ENCODE measurements at places on chromosomes 3 and 15. TPM values are rescaled to one million over a fixed set of nuclear protein-coding genes. Genes with fewer than 3 reads are reported as not detected.

GRCh38 chr3:170740285-170740684 lies 129.7 kb downstream of the RPL22L1 start:
- DNase-seq: no peak

DNA sequence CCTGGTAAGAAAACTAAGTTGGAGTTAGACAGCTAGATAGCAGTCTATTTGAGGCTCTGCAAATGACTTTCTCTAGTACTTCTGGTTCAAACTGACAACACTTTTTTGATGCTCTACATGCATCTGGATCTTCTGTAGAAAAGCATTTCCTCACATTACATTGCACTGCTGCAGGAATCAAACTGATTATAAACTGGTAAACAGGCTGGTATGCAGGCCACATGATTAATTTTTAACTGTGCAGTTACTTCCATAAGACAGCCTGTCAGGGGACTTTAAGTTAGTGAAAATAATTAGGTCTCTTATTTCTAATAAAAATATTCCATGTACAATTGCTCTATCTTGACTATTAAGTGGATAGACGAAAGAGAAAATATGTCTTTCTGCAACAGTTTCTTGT lies 550.0 kb upstream of the ALCAM start:
- DNase-seq: no peak

GRCh38 chr15:92846741-92847140 lies 53.4 kb upstream of the CHD2 start:
- no peak for DNase-seq

DNA sequence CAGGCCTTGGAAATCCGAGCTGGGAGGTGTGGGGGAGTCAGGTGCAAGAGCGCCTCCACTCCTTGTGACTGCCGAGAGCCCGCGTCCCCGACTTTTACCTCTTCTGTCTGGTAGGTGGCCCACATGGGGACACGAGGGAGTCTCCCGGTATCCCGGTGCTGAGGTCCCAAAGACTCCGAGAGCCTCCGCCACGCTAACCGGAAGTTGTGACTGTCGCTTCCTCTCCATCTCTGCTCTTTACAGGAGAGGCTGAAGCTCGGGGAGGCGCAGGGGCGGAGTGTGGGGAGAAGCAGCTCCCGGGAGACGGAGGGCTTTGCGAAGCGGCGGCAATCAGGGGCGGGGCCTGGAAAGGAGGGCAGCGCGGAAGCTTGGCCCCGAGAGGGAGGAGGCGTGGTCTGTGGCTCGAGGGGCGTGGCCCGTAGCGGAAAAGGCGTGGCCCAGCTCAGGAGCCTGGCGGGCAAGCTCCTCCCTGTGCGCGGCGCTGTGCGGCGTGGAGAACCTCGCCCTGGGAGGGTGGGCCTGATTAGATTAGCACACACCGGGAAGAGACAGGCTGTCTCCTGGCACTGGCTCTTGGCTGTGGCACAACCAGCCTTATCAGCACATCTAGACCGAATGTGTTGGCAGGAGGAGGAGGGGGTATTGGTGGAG lies 143.9 kb downstream of the GABRB3 start:
- DNase-seq: peak; percentile 89

- DNase-seq: no peak
These were observed 3.6 kb upstream of the GLCE start for GRCh38 chr15:69156736-69157381.

DNA sequence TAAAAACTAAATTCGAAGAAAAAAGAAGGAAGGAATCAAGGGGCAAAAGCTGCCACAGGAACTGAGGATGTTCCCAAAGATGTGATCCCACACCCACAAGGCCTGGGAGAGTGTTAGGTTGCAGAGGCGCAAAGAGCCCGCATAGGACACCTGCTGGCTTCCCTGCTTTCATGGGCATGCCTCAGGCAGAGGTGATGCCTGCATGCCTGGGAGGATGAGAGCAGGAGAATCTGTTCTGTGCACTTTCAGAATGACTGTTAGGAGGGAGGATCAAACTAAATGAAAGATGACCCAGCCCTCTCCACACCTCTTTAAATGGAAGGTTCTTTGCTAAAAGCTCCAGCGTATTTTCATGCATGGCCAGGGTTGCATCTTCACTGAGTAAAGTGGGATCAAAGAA lies 162.4 kb downstream of the PLCL2 start:
- DNase-seq: no peak

DNA sequence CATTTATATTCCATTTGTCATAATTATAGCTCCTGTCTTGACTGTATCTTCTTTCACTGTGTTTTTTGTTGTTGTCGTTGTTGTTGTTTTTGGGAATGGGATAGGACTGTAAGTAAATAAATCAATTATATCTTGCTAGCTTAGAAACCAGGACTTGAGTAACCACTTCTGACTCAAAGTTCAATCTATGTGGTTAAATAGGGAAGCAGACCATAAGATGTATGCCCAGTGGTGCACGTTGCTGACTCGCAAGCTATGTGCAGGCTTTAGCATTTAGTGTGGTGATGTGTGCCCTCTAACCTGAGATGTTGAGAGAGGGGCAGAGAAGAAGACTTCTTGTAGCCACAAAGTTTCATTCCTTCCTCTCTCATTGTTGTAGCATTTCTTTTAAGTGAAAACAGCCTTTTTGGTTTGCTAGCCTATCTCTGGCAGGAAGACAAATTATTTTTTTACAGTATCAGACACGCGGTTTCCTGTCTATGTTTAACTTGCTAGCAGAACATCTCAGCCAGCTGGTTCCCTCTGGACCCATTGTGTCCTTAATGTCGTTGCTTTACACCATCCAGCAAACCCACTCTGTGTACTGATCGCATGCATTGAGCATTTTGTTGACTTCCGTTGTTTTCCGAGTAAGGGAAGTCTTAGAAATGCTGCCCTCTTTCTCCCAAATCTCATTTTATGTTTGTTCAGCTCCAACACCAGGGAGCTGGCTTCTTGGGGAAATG lies 52.1 kb downstream of the TGFBR2 start:
- peak; percentile 54 for DNase-seq

DNA sequence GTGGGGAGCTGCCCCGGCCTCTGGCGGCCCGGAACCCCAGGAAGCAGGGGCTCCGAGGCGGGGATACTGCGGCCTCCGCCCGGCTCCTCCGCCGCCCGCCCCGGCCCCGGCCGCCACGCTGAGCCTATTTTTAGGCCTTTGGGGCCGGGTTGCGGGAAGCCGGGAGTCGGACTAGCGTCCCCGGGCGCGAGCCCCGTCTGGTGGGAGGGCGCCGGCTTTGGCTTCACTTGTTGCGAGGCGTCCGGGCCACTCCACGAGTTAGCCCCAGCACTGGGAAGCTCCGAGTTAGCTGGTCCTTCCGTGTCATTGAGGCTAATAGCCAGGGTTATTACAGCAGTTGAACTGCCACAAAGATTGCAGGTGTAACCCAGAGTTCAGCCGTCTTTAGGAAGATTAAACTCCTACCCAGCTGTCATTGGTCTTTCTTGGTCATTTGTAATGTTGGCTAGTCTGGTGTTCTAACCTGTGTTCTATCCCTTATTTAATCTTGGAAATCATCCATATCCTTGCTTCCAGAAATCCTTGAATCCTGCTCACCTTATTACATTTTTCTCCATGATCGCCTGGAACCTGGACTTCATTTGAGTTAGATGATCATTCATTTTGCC lies 791 bp downstream of the GYG1 start:
- peak; percentile 81 for DNase-seq

- no peak for DNase-seq
These were observed 230.9 kb upstream of the CD96 start for GRCh38 chr3:111311126-111311525.

DNA sequence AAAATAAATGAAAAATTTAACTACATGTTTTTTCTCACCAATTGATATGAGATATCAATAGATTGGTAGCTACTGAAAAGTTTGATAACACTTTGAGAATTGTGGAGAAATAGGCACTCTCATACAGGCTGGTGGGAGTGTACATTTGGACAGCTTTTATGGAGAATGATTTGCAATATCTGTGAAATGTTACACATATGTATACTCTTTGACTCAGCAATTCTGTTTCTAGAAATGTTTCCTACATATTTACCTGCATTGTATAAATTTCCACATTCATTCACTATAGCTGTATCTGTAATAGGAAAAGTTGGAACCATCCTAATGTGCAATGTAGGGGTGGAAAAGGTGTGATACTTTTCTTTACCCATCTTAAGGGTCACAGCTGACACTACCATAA lies 1.9 kb upstream of the KIF23 start:
- no peak for DNase-seq

- DNase-seq: no peak
These were observed 20.0 kb upstream of the PRR23E start for GRCh38 chr3:127172781-127173515.

GRCh38 chr3:13010780-13011572 lies 62.3 kb downstream of the IQSEC1 start:
- no peak for DNase-seq

GRCh38 chr15:48766196-48766595 lies 44.7 kb downstream of the CEP152 start:
- DNase-seq: no peak

DNA sequence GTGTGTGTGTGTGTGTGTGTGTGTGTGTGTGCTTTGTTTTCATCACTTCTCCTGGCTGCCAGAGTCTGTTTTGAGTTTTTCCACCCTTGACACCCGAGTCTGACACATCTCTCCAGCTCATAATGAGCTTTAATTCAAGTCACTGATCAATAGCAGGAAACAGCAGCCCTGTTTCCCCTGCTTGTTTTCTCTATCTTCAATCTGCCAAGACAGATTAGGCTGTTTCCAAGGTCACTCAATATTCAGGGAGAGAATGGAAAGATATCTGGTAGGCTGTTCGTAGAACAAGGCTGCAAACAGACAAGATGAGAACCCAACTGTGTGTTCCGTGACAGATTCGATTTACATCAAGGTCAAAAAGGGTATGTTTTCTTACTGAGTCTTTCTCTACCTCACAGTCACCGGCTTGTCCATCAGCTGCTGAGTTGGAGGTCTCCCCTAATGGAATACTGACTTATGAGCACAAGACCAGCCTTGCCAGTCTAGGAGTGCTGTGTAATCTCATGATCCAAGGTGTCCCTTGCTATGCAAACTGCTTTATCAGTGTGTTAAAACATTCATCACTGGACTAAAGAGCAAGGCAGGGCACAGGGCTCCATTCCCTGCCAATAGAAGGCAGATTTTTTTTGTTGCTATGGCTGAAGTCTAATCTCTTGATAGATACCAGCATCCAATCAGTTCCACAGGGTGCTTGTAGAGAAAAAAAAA lies 187.9 kb upstream of the LMCD1 start:
- DNase-seq: no peak

- DNase-seq: no peak
These were observed 156.2 kb downstream of the NUP210 start for GRCh38 chr3:13263770-13264467.

DNA sequence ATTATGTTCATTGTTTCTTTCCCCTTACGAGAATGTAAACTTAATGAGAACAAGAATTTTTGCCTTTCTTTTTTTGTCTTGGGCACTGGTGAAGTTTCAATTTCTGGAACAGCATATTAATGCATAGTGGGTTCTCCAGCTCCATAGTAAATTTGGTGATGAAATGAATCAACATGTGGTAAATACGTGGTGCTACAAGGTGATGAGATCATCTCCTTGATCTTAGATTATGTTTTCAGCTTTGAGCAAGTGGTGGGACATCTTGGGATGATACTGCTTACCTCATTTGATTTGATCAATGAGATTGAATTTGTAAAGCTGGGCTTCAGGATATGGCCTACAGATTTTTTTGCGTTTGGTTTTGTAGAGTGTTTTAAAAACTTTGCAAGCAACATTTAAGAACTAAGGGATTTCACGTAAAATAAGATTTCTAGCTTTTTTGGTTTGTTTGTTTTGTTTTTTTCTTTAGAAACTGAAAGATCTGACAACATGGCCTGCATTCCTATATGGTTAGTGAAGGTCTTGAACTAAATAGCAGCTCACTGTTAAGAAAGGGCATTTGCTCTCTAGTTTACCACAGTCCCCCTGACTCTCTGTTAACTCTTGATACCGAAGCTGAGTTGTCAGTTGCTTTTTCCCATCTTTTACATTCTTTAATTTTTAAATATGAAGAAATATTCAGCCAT lies 45.6 kb downstream of the FNDC3B start:
- DNase-seq: no peak

DNA sequence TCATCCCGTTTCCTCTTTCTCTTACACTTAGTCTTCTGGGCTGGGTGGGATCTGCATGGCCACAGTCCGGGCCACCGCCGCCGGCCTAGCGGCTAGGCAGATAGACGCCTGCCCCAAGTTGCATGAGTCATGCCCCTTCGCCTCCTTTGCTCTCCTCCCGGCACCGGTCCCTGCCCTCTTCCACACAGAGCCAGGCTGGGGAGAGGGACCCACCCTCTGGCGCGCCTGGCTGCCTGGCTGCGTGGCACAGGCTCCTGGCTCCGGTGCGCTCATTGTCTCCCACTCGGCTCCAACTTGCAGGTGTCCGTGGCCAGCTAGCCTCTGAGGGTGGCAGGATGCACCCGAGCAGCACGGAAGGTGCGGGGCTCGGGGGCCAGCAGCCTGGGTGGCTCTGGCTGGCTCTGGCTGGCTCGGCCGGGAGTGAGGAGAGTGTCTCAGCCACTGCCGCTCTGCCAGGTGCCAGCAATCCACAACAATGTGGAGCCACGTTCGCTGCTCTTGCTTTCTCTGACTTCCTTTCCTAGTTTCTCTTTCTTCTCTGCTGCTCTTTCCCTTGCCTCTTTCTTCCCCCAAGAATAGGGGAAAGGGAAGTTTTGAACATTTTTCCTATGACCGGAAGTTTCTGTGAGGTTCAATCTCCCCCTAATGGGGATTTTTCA lies 22.4 kb upstream of the MTHFS start:
- DNase-seq: peak; percentile 49

GRCh38 chr3:117750674-117751269 lies 1041.2 kb downstream of the TUSC7 start:
- DNase-seq: no peak

- DNase-seq: no peak
These were observed 835.4 kb upstream of the GBE1 start for GRCh38 chr3:82596805-82597204.

The IRAK2 gene
- 0.63 TPM for polyA plus RNA-seq

The COL6A5 gene
- not detected for polyA plus RNA-seq

The COL8A1 gene
- polyA plus RNA-seq: 16.5 TPM

The TMEM108 gene
- polyA plus RNA-seq: 5.2 TPM

The HTR3E gene
- polyA plus RNA-seq: not detected

The PLA2G4D gene
- not detected for polyA plus RNA-seq

The WNT5A gene
- 2.6 TPM for polyA plus RNA-seq

The PARP15 gene
- 0.95 TPM for polyA plus RNA-seq

The TMCO5A gene
- polyA plus RNA-seq: not detected

The GOLGA8J gene
- polyA plus RNA-seq: not detected

The AMOTL2 gene
- polyA plus RNA-seq: 22.9 TPM

The MYRIP gene
- 2.4 TPM for polyA plus RNA-seq

The MCF2L2 gene
- polyA plus RNA-seq: 0.07 TPM

All from right cardiac atrium (tissue), 5 donors.